Esophagus squamous epithelium (tissue), 5 donors: ENCODE measurements at places on chromosomes 7 and 10.

DNA sequence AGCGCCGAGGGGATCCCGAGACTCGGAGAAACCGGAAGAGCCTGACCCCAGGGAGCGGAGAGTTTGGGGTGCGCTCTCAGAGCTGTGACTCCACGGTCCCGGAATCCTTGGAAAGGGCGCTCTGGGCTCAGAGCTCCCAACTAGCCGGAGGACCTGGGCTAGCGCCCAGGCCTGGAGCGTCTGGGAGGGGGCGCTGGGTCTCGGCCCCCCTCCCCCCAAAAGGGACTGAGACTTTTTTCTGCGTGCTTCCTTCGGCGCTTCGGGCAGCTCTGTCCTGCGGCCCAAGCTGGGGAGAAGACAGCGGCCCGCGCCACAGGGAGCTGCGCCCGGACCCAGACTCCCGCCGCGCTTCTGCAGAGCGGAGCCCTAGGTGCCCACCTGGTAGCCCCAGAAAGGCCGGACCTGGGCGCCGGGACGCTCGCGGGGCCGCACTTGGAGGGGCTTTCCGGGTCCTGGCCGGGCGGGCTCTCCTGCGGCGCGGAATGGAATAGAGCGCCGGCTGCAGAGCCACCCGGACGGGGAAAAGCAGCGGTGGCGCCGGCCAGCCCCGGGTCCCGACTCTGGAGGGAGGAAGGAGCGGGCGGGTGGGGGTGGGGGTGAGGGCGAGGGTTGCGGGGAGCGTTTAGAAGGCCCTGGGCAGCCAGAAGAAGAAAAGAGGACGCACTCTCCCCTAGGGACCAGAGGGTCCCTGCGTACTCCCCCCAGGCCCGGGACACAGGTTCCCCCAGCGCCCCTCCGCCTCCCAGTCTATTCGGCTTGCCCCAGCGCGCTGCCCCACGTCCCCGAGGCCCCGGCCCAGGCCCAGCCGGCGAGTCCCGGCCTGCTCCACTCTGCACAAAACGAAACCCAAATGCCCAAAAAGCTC is 4.7 kb downstream of the ZNF503 start:
- DNase-seq = no peak

DNA sequence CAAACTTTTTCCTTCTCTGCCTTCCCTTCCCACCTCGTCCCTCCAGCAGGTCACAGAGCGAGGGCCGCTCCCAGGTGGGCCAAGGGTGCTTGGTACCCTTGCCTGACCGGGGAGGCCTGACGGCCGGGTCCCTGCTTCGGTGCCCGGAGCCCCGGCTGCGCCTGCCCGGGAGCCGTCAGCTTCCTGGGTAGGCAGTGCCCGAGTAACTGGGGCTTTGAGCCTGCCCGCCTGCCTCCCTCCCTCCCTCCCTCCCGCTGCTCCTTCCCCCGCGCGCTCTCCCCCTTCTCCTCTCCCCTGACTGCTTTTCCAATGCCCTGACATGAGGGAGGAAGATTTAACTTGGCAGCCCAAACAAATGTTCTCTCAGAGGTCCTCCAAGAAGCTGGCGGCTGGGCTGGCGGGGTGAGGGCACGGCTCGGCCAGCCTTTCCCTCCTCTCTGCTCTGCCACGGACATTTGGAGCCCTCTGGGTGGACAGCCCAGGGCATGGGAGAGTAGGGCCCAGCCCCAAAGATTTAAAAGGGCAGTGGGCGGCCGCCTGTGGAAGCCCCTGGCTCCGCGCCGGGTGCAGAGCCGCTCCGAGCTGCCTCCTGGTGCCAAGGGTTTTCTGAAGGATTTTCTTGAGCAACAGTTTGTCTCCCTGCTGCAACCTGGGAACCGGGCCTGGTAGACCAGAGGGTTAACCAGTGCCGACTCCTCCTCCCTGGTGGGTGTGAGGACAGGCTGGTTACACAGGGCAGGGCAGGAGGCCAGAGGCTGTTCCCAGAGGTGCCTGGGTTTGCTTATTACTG is 2.0 kb downstream of the ZMIZ1 start:
- peak; percentile 53 for DNase-seq

GRCh38 chr10:97539523-97540200 is 32.9 kb upstream of the ANKRD2 start:
- DNase-seq = no peak

DNA sequence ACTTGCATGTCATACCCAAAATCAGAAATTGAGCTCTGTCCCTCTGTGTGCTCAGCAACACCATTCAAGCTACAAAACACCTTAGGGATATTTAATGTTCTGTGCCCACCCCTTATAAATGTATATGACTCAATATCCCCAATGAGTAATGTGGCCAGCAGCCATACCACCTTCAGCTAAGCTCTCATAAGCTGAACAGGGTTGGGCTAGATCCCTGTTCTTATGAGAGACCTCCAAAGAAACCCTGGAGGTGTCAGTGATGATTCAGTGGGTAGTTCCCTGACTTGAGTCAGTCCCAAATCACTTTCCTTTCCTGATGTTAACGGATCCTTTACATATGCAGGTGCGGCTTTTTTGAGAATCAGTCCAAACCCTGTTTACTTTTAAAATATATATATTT is 253.8 kb downstream of the CREB5 start:
- DNase-seq = no peak

GRCh38 chr7:116679500-116679899 is 7.5 kb downstream of the MET start:
- DNase-seq = no peak

DNA sequence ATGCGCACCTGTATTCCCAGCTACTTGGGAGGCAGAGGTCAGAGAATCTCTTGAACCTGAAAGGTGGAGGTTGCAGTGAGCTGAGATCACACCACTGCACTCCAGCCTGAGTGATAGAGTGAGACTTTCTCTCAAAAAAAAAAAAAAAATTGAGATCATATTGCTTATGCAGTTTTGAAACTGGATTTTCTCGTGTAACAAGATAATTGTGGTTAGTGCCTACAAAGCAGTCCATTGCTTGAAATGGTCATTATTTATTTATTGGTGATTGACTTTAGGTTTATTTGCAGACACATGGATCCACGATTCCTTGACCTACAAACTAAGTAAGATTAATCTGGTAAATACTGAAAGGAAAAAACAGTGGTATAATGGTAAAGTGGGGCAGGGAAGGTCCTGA is 149.8 kb downstream of the TAX1BP1 start:
- DNase-seq = no peak

DNA sequence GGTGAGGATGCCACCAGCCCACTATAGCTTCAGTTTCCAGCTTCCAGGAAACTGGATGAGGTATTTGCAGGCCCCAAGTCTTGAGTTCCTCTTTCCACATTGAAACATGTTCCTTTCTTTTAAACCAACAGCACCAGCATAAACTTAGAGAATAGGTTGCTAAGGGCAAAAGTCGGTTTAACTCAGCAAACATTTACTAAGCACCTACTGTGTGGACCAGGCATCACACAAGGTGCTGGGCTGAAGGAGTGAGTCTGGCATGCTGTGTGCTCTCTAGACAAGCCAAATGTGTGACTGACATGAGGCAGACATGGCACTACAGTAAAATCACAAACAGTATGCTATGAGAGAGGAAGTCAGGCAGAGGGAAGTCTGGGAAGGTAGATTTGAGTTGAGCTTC is 11.0 kb upstream of the RASSF4 start:
- no peak for DNase-seq

DNA sequence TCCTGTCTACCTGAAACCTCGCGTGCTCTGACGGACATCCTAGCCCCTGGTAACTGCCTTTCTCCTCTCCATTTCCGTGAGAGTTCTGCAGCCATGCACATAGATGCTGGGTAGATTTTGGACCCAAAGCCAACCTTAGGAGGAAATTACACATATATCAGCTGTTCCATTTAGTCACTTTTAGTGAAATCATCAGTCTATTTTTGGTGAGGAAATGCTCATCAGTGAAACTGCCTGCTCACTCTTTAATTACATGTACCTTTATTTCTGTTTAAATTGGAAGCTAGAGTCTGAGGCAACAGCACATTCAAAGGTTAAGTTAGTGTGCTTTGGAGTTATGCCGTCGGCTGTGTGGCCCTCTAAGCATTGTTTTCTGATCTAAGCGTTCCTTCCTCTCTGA is 231.3 kb downstream of the WDR37 start:
- DNase-seq = no peak

- DNase-seq = no peak
Measured at GRCh38 chr7:48741545-48741944, 182.8 kb upstream of the CDC14C start.

DNA sequence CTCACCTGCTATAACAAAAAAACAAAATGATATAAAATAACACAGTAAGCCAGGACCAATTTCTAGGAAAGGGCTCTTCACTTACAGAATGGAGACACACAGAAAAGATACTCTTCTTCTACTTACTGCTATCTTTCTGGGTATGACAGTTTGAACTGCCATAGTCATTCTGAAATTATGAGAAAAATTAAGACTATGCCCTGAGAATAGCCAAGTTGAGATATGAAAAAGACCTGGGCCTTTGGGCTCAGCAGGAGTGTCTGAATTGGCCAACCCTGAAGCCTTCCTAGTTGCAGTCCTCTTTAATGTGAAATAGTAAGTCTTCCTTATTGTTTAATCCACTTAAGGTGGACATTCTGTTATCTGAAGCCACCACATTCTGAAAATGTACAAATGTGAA is 519.5 kb downstream of the GRID1 start:
- no peak for DNase-seq

GRCh38 chr10:132548869-132549268 is 11.3 kb downstream of the INPP5A start:
- no peak for DNase-seq

GRCh38 chr7:112124061-112124766 is 82.0 kb downstream of the DOCK4 start:
- DNase-seq = no peak

DNA sequence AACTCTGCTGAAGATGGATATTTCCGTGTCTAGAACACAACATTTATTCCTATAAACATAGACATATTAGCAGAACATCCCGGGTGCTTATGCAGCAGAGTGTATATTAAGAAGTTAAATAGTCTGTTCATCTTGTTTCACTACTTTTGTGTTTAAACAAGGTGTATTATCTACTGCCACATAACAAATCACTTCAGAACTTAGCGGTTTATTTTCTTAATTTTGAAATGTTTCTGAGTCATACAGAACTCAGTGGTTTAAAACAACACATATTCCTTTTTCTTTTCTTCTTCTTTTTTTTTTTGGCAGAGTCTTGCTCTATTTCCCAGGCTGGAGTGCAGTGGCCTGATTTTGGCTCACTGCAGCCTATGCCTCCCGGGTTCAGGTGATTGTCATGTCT is 25.8 kb downstream of the DENND10 start:
- no peak for DNase-seq

- no peak for DNase-seq
Measured at GRCh38 chr7:36478745-36479144, 89.1 kb downstream of the ANLN start.

DNA sequence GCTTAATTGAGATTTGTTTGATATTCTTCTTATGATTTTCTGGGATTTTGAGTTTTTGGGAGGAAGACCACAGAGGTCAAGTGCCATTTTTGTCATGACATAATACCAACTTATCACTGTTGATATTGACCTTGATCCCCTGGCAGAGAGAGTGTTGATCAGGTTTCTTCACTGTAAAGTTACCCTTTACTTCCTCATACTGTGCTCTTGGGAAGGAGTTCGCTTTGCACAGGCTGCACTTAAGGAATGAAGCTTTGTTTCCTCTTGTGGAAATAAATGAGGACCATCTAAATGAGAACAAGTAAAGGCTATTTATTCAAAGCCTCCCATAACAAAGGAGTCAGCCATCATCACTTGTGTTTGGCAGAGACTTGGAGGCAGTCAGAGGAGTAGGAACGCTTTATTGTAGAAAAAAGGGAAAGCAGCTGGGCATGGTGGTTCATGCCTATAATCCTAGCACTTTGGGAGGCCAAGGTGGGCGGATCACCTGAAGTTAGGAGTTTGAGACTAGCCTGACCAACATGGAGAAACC is 16.1 kb downstream of the ST7 start:
- DNase-seq = no peak

GRCh38 chr10:8979976-8980375 is 925.5 kb downstream of the GATA3 start:
- no peak for DNase-seq

GRCh38 chr10:117047947-117048346 is 43.0 kb upstream of the SHTN1 start:
- DNase-seq = no peak

- DNase-seq = no peak
Measured at GRCh38 chr10:9198611-9199010, 1144.1 kb downstream of the GATA3 start.

- DNase-seq = no peak
Measured at GRCh38 chr7:99626661-99627060, 9.9 kb downstream of the ZSCAN25 start.

DNA sequence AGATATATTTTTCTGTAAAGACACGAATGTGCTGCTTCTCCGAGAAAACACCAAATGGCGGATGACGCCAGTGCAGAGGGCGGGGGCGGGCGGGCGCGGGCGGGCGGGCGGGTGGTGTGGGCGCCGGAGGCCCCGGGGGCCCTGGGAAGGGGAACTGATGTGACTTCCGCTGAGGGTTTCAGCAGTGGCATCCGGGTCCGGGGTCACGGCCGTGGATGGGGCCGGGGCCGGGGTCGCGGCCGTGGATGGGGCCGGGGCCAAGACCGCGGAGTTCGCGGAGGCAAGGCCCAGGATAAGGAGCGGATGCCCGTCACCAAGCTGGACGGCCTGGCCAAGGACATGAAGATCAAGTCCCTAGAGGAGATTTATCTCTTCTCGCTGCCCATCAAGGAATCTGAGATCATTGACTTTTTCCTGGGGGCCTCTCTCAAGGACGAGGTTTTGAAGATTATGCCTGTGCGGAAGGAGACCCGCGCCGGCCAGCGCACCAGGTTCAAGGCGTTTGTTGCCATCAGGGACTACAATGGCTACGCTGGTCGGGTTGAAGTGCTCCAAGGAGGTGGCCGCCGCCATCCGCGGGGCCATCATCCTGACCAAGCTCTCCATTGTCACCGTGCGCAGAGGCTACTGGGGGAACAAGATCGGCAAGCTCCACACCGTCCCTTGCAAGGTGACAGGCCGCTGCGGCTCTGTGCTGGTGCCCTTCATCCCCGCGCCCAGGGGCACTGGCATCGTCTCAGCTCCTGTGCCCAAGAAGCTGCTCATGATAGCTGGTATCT is 20.3 kb upstream of the IGF2BP3 start:
- DNase-seq = no peak
